ENCODE measurements at places on chromosomes 2 and 18. TPM values are rescaled to one million over a fixed set of nuclear protein-coding genes. Genes with fewer than 3 reads are reported as not detected.
A peak's percentile ranks its signal among the peaks of the same experiment; 100 is the strongest.

DNA sequence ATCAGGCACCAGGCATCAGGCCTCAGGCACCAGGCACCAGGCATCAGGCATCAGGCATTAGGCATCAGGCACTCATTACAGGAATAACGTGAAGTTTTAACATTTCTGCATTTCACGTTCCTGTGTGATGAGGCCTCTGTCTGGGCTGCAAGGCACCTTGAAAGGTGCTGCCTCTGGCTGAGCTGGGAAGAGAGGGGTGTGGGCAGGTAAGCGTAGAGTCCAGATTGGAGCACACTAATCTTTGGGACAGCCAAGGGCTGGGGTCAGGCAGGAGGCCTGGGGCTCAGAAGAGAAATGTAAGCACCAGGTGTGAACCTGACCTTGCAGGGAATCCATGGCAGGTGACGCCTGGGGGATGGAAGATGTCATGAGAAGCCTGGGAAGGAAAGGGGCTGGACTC, 25.3 kb upstream of the SNTG2 start:
- DNase-seq: no peak
- peaks cover 6% of the 10 kb centered on the region for H3K4me1 ChIP-seq
- peaks cover 28% of the 10 kb centered on the region for H3K27me3 ChIP-seq

The CPO gene
- 0.22 TPM for total RNA-seq

DNA sequence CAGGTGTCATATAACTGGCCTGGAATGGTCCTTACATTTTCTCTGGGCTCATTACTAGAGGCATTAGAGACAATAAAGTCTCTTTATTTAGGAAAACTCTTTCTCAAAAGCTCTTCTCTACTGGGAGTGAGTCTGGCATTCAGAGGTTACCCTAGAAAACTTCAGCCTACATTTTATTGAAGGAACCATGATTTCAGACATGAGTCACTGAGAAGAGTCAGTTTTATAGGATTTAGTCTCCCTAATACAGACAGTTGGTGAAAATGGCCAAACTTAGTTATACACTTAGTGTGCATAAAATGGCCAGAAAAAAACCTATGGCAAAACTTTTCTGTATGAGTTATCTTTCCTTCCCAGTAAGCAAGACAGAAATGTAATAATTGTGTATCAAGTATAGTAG, 689.4 kb downstream of the ZEB2 start:
- H3K4me1 ChIP-seq: no peaks in the 10 kb centered on the region
- no peak overlapping the region for H3K27ac ChIP-seq
- DNase-seq: no peak
- peaks cover 32% of the 10 kb centered on the region for H3K27me3 ChIP-seq
- no peaks in the 10 kb centered on the region for H3K36me3 ChIP-seq
- no peak overlapping the region for H3K4me3 ChIP-seq

The SERPINB3 gene
- not detected for total RNA-seq

- peaks cover 2% of the 10 kb centered on the region for H3K36me3 ChIP-seq
- no peaks in the 10 kb centered on the region for H3K27me3 ChIP-seq
- H3K4me3 ChIP-seq: no peak overlapping the region
- no peak overlapping the region for H3K27ac ChIP-seq
- peaks cover 8% of the 10 kb centered on the region for H3K4me1 ChIP-seq
These were observed 6.6 kb upstream of the CAB39 start for GRCh38 chr2:230706053-230706521.

GRCh38 chr2:118221536-118222272, 133.4 kb downstream of the INSIG2 start:
- peak overlapping the region; percentile 19 for H3K4me3 ChIP-seq
- DNase-seq: peak; percentile 19
- peaks cover 5% of the 10 kb centered on the region for H3K36me3 ChIP-seq
- peak overlapping the region; percentile 16 for H3K27ac ChIP-seq
- peaks cover 18% of the 10 kb centered on the region for H3K4me1 ChIP-seq
- peaks cover 70% of the 10 kb centered on the region for H3K27me3 ChIP-seq

The LYPD6B gene
- total RNA-seq: not detected

GRCh38 chr2:152047824-152048471, 50.9 kb downstream of the CACNB4 start:
- peaks cover 3% of the 10 kb centered on the region for H3K4me1 ChIP-seq
- no peaks in the 10 kb centered on the region for H3K36me3 ChIP-seq
- no peak for DNase-seq
- peaks cover 14% of the 10 kb centered on the region for H3K27me3 ChIP-seq

GRCh38 chr2:141863964-141864363, 266.9 kb downstream of the LRP1B start:
- no peak overlapping the region for H3K27ac ChIP-seq
- no peak overlapping the region for H3K4me3 ChIP-seq
- no peak for DNase-seq

The MLPH gene
- not detected for total RNA-seq

DNA sequence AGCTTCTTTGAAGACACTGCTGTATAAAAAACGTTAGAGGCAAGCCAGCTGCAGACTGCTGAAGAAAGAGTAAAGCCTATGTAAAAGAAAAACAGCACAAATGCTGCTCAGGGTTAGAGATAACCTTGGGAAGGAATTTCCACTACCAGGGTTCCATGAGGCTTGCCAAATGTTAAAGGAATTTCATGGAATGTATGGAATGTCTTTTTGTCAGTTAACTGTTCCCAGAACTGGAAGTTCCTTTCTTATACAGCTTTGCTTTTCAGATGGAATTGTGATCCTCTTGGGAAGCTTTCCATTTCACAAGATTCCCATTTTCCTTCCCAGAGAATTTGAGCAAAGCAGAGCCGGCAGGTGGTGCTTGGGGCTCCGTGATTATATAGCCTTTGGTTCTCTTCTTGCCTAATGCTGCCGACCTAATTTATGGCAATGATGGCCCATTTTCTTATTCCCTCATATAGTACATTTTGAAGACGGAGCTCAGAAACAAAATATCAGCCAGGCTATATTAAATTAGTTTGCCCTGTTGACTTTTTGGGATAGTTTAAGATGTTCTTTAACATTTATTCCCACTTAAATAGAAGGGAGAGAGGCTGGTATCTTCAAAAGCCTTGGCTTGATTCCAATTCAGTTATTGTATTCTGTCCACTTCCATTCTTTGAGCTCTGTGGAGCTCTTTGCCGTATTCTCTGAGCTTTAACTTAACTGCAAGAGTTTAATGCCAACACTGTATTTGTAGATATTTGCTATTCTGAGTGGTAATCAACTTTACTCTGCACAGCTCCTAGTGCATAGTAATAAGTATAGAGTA, 162.3 kb downstream of the PHLPP1 start:
- H3K27me3 ChIP-seq: no peaks in the 10 kb centered on the region
- DNase-seq: no peak
- H3K4me1 ChIP-seq: peaks cover 2% of the 10 kb centered on the region
- no peaks in the 10 kb centered on the region for H3K36me3 ChIP-seq

GRCh38 chr2:176187200-176187898, 1.1 kb upstream of the HOXD1 start:
- peaks cover 21% of the 10 kb centered on the region for H3K4me1 ChIP-seq
- no peak for DNase-seq
- peaks cover 4% of the 10 kb centered on the region for H3K36me3 ChIP-seq
- peaks cover 79% of the 10 kb centered on the region for H3K27me3 ChIP-seq
- H3K27ac ChIP-seq: no peak overlapping the region

DNA sequence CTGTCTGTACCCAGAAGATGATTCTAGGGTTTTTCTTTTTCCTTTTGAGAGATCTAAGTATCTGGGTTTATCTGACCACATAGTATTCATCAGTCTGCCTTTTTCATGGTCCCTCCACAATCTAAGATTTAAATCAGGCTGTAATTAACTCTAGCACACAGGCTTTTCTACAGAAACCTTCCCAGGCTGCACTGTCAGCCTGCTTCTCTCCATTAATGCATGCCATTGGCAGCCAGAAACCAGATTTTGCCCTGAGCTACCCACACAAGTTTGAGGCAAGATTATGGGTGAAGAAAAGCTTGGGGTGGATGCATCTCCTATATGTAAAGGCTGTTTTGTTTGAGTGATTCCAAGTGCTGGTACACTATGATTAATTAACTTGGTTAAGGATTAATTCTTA, 45.7 kb upstream of the EML4 start:
- no peaks in the 10 kb centered on the region for H3K27me3 ChIP-seq
- H3K4me3 ChIP-seq: peak overlapping the region; percentile 77
- H3K36me3 ChIP-seq: peaks cover 6% of the 10 kb centered on the region
- DNase-seq: no peak

DNA sequence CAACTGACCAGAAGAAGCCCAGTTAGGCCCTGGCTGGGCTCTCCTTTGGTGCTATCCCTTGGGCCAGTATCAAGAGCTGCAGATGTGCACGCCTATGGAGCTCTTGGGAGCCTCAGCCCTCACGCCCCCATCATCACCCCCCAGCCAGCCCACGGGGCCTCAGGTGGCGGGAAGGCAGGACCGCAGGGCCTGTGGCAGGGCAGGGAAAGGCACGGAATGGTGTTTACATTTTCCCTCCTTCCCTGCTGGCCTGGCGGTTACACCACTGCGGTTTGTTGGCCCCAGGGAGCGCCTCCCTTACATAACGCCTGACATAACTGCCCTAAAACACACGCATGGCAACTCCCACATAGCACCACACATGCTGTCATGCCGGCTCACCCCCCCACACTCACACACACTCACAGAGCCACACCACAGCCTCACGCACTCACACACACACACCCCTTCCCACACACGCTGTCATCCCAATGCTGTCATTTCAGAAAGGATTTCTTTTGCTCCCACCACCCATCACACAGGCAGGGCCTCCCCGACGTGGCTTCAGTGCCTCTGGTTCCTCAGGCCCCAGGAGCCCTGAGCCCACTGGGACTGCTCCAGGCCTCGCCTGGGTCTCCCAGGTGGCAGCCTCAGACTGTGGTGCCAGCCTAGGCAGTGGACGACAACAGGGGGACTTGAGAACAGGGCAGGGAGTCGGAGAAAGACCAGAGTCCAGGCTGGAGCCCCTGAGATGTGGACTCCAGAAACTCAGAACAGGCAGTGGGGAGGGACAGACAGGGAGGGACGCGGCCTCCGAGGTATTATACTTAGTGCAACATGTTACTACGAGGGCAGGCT, 15.7 kb downstream of the ZFP36L2 start:
- H3K4me3 ChIP-seq: peak overlapping the region; percentile 25
- H3K36me3 ChIP-seq: peaks cover 4% of the 10 kb centered on the region
- DNase-seq: no peak
- no peaks in the 10 kb centered on the region for H3K27me3 ChIP-seq
- H3K27ac ChIP-seq: peak overlapping the region; percentile 51
- H3K4me1 ChIP-seq: peaks cover 28% of the 10 kb centered on the region

- H3K36me3 ChIP-seq: peaks cover 13% of the 10 kb centered on the region
- H3K4me3 ChIP-seq: peak within 1 kb of the TSS; percentile 86
These were observed at the start of gene FNDC4 for GRCh38 chr2:27494944-27495554. Gene FNDC4, minus strand, starts transcription at chr2:27495200. Its CDS starts 521 bp downstream, at chr2:27494679.

The MYO5B gene
- total RNA-seq: 0.12 TPM

DNA sequence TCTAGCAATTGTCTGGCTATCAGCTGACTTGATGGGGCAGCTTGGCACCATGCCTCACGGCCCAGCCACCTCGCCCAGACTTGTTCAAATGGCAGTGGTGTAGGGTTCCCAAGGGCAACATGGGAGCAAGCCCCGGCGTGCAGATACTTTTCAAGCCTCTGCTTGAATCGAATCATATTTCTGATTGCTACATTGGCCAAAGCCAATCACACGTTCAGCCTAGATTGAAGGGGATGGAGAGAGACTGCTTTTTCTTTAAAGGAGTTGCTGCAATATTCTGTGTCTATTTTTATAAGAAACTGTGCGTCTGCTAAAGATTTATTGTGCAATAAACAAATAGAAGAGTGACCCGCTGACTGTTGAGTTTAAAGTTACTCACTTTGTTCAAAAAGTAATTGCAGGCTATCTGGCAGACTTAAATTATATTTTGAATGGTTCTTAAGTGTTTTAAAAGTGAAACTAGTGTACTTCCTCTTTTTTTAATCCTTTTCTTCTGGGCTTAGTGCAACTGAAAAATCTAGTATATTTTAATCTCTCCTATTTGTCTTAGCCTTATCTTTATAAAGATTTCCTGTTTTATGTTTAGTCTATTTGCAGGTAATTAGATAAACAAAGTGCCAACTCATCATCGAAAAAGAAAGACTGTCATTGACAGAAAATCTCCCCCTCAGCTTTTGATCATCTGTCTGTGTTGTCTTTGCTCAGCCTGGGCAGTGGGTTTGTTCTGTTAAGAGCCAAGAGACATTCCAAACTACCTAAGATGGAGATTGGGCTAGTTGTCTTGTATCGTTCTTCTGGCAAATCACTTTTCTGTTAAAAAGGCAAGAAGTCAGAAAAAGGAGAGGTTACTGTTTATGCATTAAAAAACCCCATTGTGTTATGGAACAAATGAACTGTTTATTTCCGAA, 156.1 kb downstream of the TPGS2 start:
- H3K4me3 ChIP-seq: no peak overlapping the region
- DNase-seq: no peak
- H3K4me1 ChIP-seq: peaks cover 4% of the 10 kb centered on the region
- no peaks in the 10 kb centered on the region for H3K36me3 ChIP-seq
- peaks cover 42% of the 10 kb centered on the region for H3K27me3 ChIP-seq
- peak overlapping the region; percentile 4 for H3K27ac ChIP-seq

All from T-helper 17 cell (primary cell).